ENCODE measurements at places on chromosomes 6 and 20. TPM values are rescaled to one million over a fixed set of nuclear protein-coding genes. Genes with fewer than 3 reads are reported as not detected.

FNDC1 gene
- 0.16 TPM for total RNA-seq

NUS1 gene
- total RNA-seq, result 7.9 TPM

POPDC3 gene
- 4.9 TPM for total RNA-seq

OSER1 gene
- total RNA-seq, result 66.8 TPM

CCDC170 gene
- 0.47 TPM for total RNA-seq

OR12D3 gene
- not detected for total RNA-seq

HSPA12B gene
- 1.9 TPM for total RNA-seq

IPCEF1 gene
- total RNA-seq, result 0.47 TPM
